AG08396 (cell line): ENCODE measurements at places on chromosomes 1 and 21.
A peak's percentile ranks its signal among the peaks of the same experiment; 100 is the strongest.

DNA sequence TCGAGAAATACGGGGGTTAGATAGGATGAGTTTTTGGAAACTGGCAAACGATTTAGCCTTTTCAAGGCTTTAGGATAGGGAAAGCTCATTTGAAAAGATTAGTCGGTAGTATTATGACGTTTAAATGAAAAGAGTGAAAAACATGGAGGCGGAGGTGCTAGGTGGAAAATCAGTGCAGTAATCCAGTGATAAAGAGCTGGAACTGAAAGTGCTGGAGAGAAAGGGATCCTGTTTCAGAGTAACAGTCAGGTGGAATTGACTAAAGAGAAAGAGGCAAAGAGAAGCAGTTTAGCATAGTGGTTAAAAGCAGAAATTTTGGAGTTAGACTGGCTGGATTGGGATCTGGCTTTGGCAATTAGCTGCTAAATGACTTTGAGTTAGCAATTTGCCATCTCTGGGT, 945 bp downstream of the WDR3 start:
- DNase-seq, result peak; percentile 2

GRCh38 chr1:11529330-11529729, 50.4 kb downstream of the DISP3 start:
- DNase-seq, result no peak

GRCh38 chr1:58883888-58884482, 100.1 kb upstream of the JUN start:
- DNase-seq, result no peak

- DNase-seq, result no peak
Observed at GRCh38 chr1:53367503-53368313, 39.8 kb upstream of the LRP8 start.

DNA sequence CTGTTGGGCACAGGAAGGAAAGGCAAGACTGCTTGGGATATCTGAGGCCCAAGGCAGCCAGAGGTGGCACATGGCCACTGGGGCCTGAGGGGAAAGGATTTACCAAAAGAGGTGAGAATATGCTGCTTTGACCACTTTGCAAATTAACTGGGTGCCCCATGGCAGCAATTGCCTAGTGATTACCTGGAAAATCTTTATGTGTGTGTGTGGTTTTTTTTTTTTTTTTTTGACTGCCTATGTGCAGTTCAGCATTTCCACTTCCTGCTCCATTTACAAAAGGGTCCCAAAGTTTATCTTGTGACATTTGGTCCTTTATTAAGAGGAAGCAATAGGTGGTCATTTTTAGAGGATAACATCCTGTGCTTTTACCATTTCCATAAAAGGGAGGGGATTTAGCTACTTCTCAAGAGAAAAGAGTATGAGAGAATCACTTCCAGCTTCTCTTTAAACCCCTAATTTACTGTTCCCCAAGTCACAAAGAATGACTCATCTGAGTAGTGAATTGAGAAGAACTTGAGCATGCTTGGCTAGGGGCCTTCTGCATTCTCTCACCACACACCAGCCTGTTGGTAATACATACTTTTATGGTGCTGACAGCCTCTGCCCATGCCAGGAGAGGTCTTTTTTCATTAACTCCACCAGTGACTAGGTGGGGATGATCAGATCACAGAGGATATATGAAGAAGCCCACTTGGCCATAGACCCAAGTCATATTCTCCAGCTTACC, 52.1 kb downstream of the SYDE2 start:
- DNase-seq, result peak; percentile 17

DNA sequence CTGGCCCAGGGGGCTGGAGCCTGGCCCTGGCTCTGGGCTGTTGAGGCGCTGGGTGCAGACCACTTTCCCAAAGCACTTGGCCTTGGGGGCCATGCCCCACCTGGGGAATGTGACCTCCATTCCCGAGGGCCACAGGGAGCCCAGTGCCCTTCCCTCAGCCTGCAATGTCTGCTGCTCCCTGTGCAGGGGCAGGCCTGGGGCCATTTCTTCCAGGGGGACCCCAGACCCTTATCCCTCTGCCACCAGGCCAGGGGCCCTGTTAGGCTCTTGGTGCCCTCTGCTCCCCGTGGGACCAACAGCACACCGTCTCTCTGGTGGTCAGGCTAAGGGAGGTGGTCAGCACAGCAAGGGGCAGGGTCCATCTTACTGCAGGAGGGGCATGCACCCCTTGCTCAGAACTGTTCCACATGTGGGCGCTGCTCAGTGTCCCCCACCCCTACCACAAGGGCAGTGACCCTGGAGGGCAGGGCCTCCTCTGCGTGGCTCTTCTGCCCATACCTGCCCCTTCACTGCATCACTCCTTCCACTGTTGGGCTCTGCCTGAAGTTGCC, 1.1 kb upstream of the TMEM52 start:
- no peak for DNase-seq

DNA sequence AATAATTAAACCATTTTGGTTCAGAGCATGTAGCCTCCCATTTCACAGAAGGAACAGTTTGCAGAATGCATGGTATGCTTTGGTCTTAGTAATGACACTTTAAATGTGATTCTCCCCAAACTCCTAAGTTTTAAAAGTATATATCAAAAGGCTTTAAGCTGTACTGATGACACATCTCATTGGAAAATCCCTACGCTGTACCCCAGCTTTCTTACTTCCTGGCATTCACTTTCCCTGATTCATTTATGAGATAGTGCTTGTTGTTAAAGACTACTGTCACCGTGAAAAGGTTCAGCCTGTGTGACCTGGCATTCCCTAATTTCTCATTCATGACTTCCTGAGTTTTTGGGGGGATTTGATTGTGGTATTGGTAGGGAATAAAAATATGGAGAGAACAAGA, 53.4 kb downstream of the MPZL1 start:
- DNase-seq, result no peak

- no peak for DNase-seq
Observed at GRCh38 chr1:187763976-187764375, 935.2 kb downstream of the PLA2G4A start.

DNA sequence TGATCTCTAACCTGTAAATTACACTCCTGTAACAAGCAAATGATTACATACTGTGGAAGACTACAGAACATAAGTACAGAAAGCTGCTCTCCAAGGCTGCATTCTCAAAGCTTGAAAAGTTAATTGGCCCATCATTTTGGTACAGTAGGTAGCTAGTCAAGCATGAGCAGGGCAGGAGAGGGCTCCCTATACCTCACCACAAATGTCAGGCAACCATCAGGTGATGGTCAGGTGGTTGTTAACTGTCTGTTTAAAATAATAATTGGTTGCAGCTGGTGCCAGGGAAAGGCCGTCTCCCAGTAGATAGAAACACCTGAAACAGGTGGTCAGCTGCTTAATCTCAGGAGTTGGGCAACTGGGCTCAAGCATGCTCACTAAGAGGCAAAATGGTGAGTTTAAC, 13.1 kb upstream of the SLC1A7 start:
- no peak for DNase-seq

GRCh38 chr1:94323311-94324177, 86.2 kb upstream of the ARHGAP29 start:
- no peak for DNase-seq

- DNase-seq, result no peak
Observed at GRCh38 chr1:171334024-171334640, 20.1 kb downstream of the FMO4 start.

DNA sequence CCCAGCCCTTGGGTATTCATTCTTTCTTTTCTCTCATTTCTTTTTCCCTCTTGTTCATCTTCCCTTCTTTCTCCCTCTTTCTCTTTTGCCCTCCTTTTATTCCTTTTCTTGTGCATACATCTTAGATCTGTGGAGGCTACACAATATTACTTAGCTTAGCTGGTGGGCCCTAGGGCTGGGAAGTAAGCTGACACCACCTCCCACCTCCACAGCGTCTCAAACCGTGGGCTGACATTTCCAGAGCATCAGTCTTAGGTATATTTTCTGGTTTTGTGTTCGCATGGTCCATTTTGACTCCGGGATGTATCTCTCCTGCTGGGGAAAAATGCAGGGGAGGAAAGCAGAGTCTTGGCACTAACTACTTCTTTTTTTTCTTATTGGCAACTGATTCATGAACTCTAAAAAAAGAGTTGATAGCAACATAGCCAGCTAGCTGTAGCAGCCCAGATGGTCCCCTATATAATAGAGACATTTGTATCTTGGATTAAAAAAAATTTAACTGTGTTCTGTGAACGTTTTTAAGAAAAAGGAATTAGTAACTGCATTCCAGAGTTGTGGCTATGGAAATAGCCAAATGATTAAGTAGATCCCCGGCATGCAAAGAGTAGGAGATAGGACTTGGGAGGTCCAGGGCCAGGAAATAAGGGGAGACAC, 15.5 kb downstream of the CNIH3 start:
- no peak for DNase-seq

DNA sequence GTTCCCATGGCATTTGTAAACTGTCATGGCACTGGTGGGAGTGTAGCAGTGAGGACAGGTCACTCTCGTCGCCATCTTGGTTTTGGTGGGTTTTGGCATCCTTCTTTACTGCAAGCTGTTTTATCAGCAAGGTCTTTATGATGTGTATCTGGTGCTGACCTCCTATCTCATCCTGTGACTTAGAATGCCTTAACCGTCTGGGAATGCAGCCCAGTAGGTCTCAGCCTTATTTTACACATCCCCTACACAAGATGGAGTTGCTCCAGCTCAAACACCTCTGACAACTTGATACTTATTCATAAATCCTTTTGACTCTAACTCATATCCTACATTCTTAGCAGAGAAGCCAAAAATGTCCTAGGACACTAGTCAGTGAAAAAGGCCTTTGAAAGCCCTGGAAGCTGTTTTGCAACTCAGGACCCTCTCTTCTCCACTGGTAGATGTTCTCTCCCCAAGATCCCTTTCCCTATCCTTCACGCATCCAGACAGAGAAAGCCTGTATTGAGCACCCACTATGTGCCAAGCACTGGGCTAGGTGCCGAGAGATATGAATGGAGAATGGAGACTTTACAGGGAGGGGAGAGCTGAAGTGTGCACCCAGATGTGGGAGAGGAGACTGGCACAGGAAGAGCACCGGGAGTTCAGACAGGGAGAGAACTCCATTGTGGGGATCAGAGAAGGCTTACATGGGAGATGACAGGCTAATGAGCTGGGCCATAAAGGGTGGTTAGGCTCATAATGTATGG, 6.7 kb upstream of the CSRP1 start:
- no peak for DNase-seq

- no peak for DNase-seq
Observed at GRCh38 chr1:184881941-184882913, 92.1 kb downstream of the NIBAN1 start.

GRCh38 chr1:198417039-198417438, 123.4 kb downstream of the ATP6V1G3 start:
- DNase-seq, result no peak

DNA sequence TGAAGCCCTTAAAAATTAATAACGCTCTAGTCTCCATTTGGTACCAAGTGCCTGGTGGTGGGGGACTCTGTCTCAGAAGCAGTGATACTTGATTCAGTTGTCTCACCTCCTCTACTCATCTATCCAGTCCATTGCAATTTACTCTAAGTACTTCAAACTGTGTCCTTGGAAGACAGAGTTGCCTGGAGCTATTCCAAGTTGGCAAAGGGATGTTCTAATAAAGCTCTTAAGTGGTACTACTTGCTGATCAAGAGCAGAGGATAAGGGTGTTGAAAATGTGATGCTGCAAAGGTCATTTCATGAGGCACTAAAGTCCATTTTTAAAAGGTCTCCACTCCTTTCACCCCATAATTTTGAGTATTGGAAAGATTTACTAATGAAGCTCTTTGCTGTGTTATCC, 142.2 kb downstream of the NFIA start:
- DNase-seq, result no peak

DNA sequence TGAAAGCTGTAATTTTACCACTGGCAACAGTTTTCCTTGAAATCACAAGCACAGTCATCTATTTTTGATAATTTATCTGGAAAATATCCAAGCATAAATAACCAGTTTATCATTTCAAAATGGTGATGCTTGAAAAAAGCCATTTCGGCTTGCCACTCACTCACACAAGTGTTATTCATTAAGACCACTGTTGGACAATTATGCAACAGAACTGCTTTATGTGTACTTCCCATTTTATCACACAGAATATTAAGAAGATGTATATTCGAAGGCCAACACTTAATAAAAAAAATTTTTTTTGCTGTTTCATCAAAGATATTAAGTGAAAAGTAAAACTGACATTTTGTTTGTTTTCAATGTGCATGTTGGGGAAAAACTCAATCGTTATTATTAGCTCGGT, 62.3 kb downstream of the EIF4G3 start:
- no peak for DNase-seq

DNA sequence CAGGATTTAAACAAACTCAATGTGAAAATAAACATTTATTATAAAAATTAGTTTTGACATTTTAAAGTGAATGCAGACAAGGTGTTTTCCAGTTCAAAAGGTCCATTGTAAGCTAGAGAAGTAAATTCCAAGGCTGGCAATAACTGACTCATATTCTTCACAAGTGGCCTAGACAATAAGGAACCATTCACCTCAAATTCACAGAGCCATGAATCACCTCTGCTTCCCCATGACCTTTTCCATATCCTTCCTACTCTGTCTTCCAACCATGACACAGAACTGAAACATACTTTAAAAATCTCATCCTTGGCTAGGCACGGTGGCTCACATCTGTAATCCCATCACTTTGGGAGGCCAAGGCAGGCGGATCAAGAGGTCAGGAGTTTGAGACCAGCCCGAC, 24.8 kb downstream of the F11R start:
- no peak for DNase-seq

GRCh38 chr1:159857889-159858288, 4.6 kb downstream of the VSIG8 start:
- DNase-seq, result no peak

GRCh38 chr1:169586395-169587255, at the start of gene F5:
TSS of gene F5 (minus strand) at chr1:169586481. CDS start at chr1:169586386, 95 bp downstream.
- peak; percentile 71 for DNase-seq

- peak; percentile 10 for DNase-seq
Observed at GRCh38 chr1:208595745-208596144, 351.6 kb upstream of the PLXNA2 start.

DNA sequence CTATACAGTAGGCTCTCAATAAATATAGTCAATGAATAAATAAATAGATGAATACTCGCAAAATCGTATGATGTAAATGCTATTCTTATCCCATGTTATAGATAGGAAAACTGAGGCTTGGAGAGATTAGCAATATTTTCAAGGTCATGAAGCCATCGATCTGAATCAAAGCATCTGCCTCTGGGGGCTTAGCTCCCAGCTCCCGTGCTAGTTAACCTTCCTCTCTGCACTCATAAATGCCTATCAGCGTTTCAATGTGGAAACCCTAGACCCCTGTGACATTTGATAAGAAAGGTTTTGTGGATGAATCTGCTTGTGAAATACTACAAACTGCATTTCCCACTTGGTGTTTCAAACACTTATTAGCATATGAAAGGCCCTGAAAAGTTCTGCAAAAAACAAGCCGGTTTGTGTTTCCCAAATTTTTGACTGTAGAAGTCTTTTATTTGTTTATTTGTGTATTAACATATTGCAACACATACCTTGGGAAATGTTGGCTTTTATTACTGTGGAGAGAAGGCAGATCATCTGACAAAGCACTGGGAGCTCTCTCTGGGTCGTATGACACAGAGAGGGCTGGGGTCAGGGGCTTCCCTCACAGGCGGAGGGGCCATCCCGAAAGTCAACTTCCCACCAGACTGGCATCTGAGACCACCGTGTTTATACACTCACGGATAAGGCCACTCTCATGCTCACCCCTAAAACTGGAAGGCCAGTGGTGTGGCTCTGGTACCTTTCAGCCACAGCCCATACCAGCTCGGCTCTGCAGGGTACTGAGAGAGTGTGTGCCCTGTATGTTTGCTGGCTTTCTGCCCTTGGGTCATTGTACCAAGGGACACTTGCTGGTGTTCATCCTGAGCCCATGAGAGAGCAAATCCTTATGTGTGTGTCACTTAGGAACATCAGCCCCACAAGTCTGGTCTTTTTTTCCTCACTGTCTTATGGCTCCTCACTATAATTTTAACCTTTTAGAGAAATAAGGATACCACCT, 993 bp upstream of the PROK1 start:
- no peak for DNase-seq
